ENCODE measurements at places on chromosomes 2 and 18.

DNA sequence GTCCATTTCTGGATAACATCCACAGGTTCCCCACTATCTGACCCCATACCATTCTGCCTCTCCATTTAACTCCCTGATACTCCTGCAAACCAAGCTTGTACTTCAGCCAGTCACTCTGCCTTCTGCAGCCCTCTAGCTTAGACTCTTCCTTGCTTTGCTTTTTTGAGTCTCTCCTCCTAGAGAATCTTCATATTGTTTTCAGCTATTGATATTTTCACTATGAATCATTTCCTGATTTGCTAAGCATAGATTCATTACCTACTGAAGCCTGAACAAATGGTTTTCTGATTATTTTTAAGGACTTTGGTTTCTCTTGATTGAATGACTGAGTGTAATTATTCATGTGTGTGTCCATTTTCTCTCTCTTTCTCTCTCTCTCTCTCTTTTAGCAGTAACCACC, 2102.3 kb upstream of the CELF4 start:
- DNase-seq, result no peak

GRCh38 chr2:239289545-239289944, 111.3 kb downstream of the HDAC4 start:
- DNase-seq, result no peak

DNA sequence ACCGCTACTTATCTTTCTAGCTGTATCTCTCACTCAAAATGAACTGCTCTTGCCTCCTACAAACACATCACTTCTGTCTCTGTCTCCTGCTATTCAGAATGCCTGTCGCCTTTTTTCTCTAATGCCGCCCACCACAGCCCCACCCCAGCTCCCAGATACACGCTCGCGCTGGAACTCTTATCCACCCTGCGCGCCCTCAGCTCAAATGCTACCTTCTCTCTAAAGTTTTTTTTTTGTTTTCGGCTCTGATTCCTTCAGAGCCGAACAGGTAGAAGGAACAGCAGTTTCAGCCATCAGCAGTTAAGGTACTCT, 3.9 kb upstream of the SOS1 start:
- DNase-seq, result no peak

DNA sequence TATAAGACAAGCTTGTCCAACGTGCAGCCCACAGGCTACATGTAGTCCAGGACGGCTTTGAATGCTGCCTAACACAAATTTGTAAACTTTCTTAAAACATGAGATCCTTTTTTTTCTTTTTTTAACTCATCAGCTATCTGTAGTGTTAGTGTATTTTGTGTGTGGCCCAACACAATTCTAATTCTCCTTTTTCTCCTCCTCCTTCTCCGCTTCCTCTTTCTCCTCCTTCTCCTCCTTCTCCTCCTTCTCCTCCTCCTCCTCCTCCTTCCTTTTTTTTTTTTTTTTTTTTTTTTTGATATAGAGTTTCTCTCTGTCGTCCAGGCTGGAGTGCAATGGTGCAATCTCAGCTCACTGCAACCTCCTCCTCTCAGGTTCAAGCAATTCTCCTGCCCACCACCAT, 39.3 kb upstream of the GTF2A1L start:
- no peak for DNase-seq

DNA sequence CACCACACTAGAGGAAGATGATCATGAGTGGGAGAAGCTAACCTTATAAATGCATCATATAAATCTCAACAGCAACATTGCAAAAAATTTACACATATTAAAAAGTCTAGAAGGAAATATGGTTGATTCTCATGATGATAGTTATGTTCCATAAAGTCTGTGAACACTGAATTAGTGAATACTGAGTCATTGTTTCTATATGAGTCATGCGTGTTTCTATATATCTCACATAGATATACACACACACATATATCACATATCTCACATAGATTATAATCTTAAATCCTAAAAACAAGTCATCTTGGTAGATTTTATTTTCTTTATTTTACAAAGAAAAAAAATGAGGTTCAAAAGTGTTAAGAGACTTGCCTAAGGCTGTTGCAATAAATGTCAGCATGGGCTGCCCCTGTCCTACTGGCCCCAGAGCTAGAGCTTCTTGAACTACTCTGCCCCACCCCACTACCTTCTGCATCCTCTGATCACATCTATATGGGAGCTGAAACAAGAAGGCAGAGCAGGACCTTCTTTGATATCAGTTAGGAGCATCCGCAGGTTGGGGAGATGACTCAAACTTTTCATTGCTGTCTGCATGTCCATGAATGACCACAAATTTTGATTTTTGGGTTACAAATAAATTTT, 81.8 kb upstream of the ADAM23 start:
- DNase-seq, result no peak

GRCh38 chr2:143588746-143589145, 459.5 kb downstream of the ARHGAP15 start:
- no peak for DNase-seq

- peak; percentile 97 for DNase-seq
These were observed 3.0 kb upstream of the IRS1 start for GRCh38 chr2:226802573-226802972.

GRCh38 chr2:45210462-45211195, 201.4 kb upstream of the SIX2 start:
- DNase-seq, result peak; percentile 29

DNA sequence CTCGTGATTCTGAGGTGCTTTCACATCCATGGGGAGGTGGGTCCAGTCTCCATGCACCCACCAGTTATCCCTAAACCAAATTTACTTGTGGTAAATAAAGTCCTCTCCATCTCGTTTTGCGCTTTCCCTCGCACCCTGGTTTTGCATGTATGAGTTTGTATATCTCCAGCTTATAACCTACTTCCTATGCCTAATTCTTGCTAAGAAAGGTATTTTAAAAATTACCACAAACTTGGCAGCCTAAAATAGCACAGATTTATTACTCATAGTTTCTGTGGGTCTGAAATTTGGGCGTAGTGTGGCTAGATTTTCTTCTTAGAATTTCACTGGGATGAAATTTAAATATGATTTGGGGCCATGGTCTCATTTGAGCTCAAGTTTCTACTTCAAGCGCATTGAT, 511.5 kb downstream of the NYAP2 start:
- no peak for DNase-seq

DNA sequence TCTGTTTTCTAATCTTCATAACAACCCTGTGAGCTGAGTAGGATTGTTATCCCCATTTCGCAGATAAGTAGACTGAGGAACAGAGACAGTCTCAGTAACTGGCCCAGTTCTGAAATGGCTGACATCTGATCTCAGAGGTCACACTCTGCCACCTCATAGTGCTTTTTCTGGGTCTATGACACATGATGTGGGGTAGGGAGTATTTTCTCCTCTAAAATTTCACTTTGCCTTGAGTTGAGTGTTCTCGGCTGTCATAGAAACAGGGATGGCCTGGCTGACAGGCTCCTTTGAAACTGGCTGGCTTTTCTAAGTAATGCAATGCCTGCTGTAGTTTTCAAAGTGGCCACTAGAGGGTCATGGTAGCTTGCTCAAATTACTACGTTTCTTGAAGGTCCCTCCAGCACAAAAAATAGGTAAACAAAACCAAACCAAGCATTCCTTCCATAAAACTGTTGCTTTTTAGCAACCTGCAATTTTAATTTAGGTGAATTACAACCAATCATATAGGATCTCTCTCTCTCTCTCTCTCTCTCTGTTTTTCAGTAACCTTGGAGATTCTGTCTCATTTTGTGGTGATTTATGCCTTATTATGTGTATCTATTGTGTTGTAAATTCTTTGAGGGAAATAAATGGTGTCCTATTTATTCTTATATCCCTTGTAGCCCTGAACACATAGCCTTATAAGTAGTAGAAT, 84.2 kb upstream of the TTN start:
- DNase-seq, result peak; percentile 90

- no peak for DNase-seq
These were observed 631.8 kb upstream of the ID2 start for GRCh38 chr2:8049851-8050571.

GRCh38 chr2:209476367-209477208, 52.7 kb downstream of the MAP2 start:
- no peak for DNase-seq

GRCh38 chr2:45794134-45794617, 142.7 kb downstream of the PRKCE start:
- DNase-seq, result no peak

- DNase-seq, result peak; percentile 77
These were observed 66.8 kb upstream of the DNER start for GRCh38 chr2:229780856-229781773.

DNA sequence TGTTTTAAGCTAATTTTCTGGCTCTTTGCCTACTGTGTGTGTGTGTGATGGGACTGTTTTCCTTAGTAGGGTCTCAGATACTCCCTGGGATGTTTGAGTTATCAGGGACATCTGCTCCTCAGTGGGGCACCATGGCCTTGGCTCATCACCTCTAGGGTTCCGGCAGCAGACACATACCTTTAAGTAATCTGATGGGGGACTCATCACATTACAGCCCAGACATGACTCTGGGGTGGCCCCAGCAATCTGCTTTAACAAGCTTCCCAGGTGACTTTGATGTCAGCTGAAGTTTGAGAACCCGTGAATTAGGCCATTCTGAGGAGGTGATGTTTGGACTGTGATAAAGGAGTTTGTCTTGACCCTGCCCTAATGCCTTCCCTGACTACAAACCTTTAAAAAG, 38.8 kb downstream of the DDX18 start:
- DNase-seq, result no peak

GRCh38 chr2:30361751-30362394, 85.2 kb upstream of the LCLAT1 start:
- DNase-seq, result peak; percentile 41

DNA sequence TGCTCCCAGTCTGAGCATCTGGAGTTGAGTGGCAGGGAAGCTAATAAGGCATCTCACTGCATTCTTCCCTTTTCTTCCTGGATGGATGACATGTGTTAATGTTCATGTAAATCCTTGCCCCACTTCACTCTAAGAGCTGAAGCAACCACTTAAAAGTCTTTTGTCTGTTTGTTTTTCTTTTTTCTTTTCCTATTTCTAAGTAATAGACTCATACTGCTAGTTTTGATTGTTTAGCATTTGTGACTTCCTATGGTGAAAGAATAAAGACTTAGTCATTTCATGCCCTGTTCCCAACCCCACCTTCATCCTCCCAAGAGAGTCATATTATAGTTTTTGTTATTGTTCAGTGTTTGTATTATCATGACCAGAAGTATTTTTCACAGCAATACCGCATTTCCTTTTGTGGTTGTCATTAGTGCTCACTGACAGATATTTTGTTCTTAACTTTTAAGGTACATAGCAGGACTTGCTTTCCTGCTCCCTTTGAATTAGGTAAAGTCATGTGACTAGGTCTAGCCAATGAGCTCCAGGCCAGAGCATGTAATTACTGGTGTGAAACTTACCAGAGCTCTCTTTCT, 18.1 kb upstream of the SPP2 start:
- DNase-seq, result peak; percentile 55

GRCh38 chr2:166831930-166832329, 56.4 kb upstream of the XIRP2 start:
- no peak for DNase-seq

GRCh38 chr18:62018034-62018758, 125.4 kb upstream of the RNF152 start:
- peak; percentile 99 for DNase-seq

DNA sequence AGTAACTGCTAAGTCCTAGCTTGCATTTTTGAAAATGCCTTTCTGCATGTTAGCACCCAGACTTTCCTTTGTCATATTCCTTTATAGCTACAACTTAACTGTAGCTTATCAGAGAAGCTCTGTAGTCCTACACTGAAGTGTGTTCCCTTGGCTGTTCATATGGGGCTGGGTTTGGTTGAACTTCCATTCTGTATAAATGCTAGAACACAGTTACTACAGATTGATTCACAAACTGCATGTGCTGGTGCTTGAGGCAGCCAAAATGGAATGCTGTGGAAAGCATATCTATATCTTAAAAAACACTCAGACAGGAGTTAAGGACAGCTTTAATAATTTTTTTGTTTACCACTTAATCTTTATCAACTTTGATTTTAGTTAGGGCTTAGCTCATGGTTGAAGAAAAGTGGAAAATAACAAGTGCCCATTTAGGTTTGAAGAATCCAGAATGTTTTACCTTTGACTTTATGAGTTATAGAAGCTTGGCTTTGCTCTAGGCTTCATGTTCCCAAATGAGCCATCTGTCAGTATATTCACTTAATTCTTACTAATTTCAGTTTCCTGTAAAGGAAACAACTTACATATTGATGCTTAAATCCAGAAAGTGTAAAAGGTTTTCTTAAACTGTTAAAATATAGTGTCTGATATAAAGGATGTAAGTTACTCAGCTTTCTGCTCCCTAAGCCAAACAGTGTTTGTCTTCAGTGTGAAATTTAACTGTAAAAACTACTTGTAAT, 148.9 kb downstream of the AGPS start:
- DNase-seq, result no peak
